ENCODE measurements at places on chromosomes 1 and 21.

GRCh38 chr1:195096051-195096521 lies 1512.2 kb downstream of the KCNT2 start:
- no peak for DNase-seq

DNA sequence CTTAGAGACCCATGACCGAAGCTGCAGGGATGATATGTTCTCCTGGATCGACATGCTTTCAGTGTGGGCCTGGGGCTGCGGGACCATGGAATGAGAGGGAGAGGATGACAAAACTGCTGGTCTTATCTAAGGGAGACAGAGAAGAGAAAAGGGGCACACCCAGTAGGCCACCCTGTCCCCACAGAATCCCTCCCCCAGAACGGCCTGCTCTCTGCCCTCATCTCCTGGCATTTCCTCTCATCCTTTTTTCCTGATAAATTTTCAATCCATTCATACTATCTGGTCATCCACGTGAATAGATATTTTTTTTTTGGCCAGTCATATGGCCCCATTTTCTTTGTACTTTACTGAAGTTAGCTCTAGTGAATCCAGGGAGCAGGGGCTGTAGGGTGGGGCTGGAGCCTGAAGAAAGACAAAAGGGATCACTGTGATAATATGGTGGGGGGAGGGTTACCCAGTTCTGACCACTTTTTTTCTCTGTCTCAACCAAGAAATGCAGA lies at the start of gene PKLR:
Gene PKLR (minus strand): TSS at position 97 of the 500 bp plus-strand sequence. CDS start 43 bp downstream, at position 54.
- DNase-seq: no peak

DNA sequence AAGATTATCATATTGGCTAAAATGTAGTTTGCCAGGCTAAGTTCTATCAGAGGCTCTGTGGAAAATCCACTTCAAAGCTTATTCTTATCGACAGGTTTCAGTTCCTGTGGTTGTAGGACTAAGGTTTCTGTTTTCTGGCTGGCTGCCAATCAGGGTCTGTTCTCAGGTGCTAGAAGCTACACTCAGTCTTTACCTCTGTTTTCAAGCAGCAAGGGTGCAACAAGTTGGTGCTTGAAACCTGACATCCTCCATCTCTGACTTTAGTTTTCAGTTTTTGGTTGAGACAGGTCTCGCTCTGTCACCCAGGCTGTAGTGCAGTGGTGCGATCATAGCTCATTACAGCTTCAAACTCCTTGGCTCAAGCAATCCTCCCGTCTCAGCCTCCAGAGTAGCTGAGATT lies 15.3 kb upstream of the TMCO2 start:
- no peak for DNase-seq

GRCh38 chr1:44108971-44109370 lies 9.7 kb upstream of the KLF17 start:
- DNase-seq: no peak

- no peak for DNase-seq
Measured at GRCh38 chr1:66489151-66489550, 44.8 kb upstream of the SGIP1 start.

- DNase-seq: peak; percentile 59
Measured at GRCh38 chr1:27296773-27297291, 25.1 kb upstream of the TMEM222 start.

Measured in astrocyte of the spinal cord (primary cell).